ENCODE measurements at places on chromosomes 5 and 9. TPM values are rescaled to one million over a fixed set of nuclear protein-coding genes. Genes with fewer than 3 reads are reported as not detected.

TLR4 gene
- total RNA-seq = 1.9 TPM

CAVIN4 gene
- 1.0 TPM for total RNA-seq

NME5 gene
- 8.3 TPM for total RNA-seq

PLGRKT gene
- total RNA-seq = 40.2 TPM

GRCh38 chr9:113416149-113416721 is 5.7 kb downstream of the C9orf43 start:
- no peak for DNase-seq

HSPA4 gene
- 337 TPM for total RNA-seq

Data from SK-MEL-5 (cell line).